ENCODE measurements at places on chromosomes 16 and 17.

GRCh38 chr16:89596957-89597649, 16.3 kb upstream of the DPEP1 start:
- DNase-seq: no peak

DNA sequence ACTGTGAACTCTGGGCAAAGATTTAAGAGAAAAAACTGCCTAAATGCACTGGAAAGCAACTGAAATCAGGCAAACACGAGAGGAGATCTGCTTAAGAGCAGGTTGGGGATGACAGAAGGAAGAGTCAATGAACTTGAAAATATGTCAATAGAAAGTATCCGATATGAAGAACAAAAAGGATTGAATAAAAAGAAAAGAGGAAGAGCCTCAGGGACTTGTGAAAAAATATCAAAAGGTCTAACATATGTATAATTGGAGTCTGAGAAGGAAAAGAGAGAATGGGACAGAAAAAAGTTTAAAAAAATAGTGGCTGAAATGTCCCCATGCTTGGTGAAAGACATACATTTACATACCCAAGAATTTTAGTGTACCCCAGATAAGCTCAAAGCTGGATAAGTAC, 195.5 kb downstream of the COPRS start:
- DNase-seq: no peak

DNA sequence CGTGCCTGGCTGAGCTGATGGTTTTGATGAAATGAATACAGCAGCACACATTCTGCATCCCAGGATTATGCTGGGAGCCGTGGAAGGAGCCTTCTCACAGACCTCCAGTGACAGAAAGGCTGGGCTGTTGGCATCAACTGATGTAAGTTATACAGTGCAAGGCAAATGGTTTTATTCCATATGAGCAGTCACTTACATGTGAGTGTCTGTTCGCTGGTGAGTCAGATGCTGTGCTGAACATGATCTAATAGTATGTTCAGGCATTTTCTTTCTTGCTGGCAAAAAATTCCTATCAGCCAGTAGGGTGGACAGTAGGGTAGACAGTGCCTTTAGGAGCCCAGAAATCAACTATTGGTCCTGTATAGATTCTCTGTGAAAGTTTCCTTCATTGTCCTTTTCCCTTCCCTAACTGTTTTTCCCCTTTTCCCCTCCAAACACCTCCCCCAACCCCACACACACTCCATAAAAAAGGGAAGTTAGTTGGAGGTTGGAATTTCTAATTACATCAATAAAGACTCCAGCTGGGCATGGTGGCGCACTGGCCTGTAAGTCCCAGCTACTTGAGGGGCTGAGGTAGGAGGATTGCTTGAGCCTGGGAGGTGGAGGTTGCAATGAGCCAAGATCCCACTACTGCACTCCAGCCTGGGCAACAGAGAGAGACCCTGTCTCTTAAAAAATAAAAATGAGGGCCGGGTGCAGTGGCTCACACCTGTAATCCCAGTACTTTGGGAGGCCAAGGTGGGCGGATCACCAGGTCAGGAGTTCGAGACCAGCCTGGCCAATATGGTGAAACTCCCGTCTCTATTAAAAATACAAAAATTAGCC, 36.2 kb downstream of the LDHD start:
- no peak for DNase-seq

GRCh38 chr17:57523926-57524632, 221.0 kb downstream of the CCDC182 start:
- no peak for DNase-seq

DNA sequence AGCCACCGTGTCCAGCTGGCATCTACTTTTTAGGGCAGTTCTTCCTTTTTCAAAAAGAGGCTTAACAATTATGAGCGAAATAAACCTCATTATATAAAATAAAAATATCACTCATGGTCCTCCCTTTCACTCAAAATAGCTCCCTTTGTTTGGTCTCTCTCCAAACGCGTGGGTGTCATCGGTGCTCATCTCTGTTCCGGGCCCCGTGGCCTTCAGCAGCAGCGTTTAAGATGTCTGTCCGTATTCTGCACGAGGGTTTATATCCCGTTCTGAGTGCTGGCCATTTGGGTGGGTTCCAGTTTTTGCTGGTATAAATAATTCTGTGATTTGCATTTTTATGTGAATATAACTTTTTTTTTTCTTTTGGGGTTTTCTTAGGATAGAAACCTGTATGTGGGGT, 33.4 kb downstream of the PRMT7 start:
- no peak for DNase-seq

- DNase-seq: no peak
Measured at GRCh38 chr16:6249863-6250262, 1082.8 kb upstream of the RBFOX1 start.

- no peak for DNase-seq
Measured at GRCh38 chr16:4649744-4650442, 25.3 kb downstream of the MGRN1 start.

DNA sequence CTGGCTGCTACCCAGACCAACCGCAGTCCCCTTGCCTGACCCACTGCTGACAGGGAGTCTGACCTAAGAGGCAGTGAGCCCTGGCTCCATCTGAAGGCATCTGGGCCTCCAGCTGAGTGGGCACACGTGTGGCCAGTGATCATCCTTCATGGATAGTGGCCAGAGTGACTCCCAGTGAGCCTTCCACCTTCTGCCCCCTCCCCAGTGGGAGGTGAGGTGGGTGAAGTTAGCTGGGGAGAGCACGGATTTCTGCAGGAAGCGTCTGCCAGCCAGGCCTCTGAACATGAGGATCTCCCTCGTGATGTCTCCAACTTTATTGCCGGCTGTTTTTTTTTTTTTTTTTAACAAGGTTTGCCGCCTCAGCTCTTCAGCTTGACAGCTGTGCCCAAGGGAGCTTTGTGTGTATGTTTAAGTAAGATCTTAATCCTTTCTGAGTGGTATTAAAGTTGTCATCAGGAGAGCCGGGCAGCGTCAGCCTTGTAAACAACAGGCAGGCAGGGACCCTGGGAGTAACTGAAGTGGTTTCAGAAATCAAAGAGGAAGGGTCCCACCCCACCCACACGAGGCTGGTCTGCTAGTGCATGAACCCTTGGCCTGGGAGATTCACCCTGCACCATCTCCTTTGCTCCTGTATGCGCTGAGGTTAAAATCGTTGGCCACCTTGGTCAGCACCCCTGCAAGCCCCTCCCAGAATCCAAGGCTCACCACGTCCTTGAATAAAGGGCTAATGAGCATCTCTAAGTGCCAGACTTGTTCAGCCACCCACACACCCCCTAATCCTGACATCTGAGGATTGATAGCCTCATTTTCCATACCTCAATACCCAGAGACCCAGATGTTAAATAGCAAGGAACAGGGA, 33.3 kb downstream of the RHBDL3 start:
- no peak for DNase-seq

DNA sequence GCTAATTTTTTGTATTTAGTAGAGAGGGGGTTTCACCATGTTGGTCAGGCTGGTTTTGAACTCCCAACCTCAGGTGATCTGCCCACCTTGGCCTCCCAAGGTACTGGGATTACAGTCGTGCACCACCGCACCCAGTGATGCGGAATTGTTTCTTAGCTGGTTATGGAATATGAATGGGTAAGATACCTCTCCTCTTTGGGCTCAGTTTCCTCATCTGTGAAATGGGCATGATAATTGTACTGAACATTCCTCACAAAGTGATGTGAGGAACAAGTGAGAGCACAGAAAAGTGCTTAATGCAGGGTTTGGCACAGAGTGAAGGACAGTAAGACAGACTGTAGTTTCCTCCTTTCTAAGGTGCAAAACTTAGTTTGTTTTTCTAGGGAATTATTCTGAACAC, 31.0 kb upstream of the NFAT5 start:
- no peak for DNase-seq

DNA sequence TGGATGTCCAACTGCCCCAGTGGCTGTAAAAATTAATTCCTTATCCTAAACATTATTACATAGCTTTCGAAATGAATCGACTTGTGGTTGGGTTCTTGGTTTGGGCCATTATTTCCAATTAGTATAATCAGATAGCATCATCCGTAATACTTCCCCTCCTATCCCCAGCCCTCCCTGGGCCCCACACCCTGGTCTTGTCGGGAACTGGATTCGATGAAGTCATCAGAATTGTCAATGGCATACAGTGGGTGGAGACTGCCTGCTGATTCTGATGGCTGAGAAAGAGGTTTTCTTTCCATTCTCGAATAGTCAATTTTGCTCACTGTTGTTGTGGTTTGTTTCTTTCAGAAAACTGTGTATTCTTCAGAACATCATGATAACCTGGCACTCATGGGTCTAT, 395.1 kb downstream of the SEC14L1 start:
- no peak for DNase-seq

DNA sequence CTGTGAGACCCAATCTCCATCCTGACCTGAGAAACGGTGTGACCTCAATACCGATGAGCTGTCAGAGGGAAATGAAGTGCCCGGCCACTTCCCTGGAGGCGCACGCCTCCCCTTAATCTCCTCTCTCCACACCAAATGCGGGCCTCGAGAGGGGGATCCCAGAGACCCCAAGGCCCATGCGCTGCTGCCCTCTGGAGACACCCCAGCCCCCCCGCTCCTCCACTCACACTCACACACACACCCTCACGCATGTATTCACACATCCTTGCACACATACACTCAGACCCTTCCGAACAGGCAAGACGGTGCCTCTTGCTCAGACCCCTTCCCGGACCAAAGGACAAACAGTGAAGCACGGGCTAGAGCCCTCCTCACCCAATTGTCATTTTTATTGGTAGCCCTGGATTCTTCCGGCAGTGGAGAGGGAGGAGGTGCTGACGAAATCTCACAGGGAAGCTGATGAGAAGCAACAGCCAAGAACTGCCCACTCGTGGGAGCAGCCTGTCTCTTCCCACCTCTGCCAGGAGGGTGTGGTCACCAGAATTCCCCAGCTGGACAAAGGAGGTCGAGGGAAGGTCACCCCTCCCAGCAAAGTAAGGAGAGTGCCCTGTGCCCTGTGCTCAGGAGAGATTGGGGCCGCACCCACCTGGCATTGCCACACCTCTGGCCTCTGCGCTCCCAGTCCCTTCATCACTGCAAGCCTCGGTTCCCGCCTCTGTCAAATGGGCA, 136.0 kb upstream of the TNRC6C start:
- no peak for DNase-seq

GRCh38 chr17:57966246-57966645, 11.0 kb upstream of the CUEDC1 start:
- no peak for DNase-seq

DNA sequence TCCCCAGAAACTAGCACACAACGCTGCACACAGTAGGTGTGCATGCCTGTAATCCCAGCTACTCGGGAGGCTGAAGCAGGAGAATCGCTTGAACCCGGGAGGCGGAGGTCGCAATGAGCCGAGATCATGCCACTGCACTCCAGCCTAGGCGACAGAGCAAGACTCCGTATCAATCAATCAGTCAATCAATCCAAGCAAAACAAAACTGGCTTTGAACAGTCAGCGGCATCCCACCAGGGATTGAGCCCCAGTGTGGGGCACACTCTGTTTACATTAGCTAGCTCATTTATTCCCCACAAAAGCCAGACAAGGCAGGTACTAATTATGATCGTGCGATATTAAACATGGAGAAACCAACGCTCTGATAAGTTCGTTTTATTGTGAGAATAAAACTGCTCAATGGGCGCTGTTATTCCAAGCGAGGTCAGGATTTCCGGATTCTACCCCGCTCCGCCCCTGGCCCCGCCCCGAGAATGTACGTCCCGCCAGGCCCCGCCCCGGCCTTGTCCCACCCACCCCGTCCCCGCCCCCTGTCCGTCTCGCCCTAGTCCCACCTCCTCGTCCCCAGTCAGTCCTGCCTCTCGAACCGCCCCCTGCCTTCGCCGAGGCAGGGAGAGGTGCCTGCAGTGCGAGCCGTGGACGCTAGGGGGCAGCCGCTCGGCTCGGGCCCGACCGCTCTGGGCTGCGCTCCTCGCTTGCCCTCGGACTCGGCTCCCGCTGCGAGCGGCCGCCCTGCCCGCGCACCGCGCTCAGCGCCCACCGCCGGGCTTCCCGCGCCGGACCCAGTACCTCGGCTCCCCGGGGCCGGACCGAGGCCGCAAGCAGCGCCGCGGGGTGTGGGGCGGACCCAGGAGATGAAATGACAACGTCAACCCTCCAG, at the start of gene VPS4A:
Gene VPS4A (plus strand): TSS at position 698 of the 880 bp plus-strand sequence. CDS start 162 bp downstream, at position 860.
- peak; percentile 98 for DNase-seq

GRCh38 chr16:81564421-81564911, 119.9 kb downstream of the CMIP start:
- DNase-seq: no peak

- DNase-seq: peak; percentile 63
Measured at GRCh38 chr17:74864866-74865395, 5.2 kb upstream of the GRIN2C start.

GRCh38 chr17:51951741-51952140, 206.8 kb downstream of the CA10 start:
- DNase-seq: no peak

- DNase-seq: no peak
Measured at GRCh38 chr17:6713918-6714271, 726 bp upstream of the SLC13A5 start.

GRCh38 chr17:32481193-32481592, 5.6 kb upstream of the CDK5R1 start:
- DNase-seq: no peak

DNA sequence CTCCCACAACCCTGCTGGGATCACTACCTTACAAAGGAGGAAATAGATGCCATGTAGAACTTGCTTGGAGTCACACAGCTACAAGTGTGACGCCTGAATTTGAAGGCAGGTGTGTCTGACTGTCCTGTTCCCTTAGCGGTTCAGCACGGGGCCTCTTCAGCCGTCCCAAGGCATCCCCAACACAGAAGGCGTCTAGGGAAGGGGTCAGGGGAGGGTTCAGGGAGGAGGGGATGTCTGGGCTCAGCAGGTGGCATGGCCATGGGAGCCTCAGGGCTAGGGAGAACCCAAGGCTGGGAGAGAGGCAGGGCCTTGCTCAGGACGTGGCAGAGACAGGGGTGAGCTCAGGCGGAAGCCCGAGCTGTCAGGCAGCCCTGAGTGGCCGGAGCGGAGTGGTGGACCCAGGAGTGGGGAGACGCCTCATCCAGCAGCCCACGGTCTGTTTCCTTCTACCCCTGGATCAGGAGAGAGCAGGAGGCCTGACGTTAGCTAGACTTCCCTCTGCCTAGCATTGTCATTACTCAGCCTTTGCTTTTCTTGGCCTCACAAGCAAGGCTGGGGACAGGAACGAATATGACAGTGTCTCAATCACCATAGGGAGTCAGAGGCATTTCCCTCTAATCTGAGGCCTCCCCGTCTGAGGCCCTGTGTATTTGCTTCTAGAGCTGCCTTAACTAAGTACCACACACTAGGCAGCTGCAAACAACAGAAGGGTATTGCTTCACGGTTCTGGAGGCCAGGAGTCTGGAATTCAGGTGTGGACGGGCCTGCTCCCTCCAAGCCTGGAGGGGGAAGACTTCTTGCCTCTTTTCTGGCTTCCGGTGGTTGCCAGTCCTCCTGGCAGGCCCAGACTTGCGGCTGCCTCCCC, 31.3 kb upstream of the ANKRD40CL start:
- no peak for DNase-seq

GRCh38 chr17:28519236-28519635, 13.1 kb downstream of the FOXN1 start:
- DNase-seq: no peak

- no peak for DNase-seq
Measured at GRCh38 chr16:12786081-12786480, 17.6 kb downstream of the CPPED1 start.
